Mesothelial cell of epicardium (in vitro differentiated cells): ENCODE measurements at places on chromosomes 4 and X.
A peak's percentile ranks its signal among the peaks of the same experiment; 100 is the strongest.

DNA sequence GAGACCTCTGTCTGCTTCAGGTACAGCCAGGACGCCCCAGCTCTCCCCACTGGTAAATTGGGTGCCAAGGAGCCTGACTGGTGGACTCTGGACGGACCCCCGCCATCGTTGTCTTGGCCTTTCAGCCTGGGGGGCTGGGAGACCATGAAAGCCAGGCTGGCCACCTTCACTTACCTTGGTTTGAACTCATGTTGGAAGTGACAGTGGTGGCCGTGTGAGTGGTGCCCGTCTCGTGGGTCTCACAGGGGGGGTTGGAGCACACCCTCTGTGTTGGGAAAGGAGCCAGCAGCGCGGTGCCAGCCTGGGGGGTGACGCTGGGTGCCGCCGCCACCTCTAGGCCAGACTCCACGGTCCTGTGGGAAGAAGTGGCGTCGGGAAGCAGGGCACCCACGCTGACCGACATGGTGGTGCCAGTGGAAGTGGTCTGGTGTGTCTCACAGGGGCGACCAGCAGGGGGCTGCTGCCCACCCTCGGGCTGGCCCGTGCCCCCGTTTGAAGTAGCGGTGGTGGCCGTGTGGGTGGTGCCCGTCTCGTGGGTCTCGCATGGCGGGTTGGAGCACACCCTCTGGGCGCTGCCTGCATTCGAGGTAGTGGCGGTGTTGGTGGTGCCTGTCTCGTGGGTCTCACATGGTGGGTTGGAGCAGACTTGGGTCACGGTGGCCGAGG is 9.6 kb upstream of the RENBP start:
- DNase-seq: no peak

- no peak for DNase-seq
These were observed 321.7 kb downstream of the TEX13C start for GRCh38 chrX:125641405-125641804.

DNA sequence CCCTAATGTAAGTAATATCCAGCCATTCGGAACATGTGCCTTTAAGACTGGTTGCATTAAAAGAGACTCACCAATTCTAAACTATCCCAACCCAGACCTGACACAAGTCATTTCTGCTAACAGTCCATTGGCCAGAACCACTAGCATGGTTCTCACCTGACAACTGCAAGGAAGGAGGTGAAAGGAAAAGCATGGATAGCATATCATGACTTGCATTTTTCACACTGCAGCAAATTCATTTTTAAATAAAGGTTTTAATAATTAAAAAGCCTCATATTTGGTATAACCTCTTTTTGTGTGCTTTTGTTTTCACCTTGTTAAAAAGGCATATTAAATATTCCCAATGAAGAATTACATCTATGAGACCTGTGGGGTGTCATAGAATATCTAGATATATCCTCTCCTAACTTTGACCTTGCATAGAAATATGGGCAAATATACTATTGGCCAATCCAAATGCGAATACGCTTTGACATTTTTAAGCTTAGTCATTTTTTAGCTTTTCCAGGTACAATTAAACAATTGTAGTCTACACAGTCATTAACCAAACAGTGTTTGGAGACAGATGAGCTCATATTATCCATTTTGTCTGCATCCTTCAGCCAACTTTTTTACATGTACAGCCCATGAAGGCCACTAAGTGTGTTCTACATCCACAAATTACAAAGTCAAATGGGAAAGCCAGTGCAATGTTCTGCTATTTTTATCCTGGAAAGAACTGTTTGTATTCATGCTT is 295.3 kb downstream of the PDGFC start:
- DNase-seq: no peak

DNA sequence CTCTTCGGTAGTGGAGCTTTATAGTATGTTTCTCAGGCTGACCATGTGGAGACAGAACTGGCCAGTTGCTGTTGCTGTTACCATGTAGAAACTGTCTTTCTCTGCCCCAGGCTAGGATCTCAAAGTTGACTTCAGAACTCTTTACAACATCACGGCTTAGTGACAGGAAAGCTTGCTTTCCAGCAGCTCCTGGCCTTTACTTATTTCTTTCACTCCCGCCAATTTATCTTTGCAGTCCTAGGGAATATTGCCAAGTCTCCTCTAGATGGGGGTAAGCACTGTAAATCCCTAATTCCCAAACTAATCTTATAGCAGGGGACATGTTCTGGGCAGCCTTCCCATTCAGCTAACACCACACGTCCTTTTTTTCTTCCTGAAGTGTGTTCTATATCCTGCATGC is 631.6 kb downstream of the SPRY1 start:
- no peak for DNase-seq

DNA sequence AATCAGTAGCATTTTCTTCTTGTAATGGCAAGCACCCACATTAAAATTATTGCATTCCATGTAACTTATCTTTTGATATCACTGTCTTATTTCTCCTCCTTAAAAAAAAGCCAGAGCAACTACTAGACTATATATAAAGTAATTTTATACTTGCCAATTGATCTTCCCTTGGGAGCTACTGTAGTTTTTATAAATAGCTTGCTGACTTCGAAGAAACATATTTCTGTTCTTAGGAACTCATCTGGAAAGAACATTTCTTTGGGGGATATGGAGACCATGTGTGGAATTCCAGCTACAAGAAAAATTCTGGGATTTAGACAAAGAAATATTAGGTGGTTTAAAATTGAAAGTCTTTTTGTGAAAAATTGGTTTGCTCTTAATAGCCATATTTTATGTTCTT is 94.9 kb downstream of the BMPR1B start:
- DNase-seq: no peak

- DNase-seq: no peak
These were observed 129.3 kb downstream of the CPEB2 start for GRCh38 chr4:15131551-15131950.

DNA sequence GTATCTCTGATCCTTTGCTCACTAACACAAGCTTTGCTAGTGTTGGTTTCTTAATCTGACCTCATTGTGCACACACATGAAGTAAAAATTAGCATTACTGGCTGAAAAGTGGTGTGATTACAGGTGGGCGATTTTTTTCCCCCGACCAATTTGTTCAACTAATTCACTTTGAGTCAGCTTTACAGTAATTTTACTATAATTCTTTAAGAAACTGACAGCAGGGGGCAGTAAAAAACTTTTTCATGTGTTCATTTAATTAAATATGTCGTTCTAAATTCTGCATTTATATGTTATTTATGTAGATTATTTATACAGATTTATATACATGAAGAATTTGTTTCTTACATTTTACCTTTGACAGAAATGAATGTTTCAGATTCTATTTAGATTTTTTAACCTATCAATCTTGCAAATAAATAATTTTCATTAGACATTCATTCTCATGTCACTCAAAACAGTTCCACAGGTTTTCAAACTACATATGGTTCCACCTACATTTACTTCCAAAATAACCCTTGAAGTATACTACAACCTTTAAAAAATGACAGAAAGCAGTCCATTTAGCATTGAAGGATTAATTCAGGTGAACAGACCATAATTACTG is 17.5 kb downstream of the PALLD start:
- no peak for DNase-seq

- no peak for DNase-seq
These were observed 1102.0 kb downstream of the C4orf33 start for GRCh38 chr4:130197946-130198345.

- DNase-seq: no peak
These were observed 19.1 kb downstream of the SLAIN2 start for GRCh38 chr4:48360285-48361011.

GRCh38 chrX:138890491-138890890 is 179.0 kb upstream of the FGF13 start:
- DNase-seq: no peak

DNA sequence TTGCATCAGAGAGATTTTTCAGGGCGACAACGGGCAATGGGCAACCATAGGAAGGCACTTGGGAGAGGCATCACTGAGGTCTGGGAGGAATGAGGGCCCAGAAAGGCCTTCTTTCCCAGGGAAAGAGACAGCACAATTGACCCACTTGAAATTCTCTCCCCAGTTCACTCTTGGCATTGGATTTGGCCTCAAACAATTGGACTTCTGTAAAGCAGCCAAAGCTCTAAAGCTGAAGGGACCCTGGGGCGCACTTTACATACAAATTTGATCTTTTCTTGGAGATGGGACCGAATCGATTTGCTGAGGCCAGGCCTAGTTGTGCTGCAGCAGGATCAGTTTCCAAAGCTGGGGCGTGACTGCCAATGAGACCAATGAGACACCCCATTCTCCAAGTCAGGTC is 3.2 kb downstream of the ARHGAP36 start:
- DNase-seq: no peak

DNA sequence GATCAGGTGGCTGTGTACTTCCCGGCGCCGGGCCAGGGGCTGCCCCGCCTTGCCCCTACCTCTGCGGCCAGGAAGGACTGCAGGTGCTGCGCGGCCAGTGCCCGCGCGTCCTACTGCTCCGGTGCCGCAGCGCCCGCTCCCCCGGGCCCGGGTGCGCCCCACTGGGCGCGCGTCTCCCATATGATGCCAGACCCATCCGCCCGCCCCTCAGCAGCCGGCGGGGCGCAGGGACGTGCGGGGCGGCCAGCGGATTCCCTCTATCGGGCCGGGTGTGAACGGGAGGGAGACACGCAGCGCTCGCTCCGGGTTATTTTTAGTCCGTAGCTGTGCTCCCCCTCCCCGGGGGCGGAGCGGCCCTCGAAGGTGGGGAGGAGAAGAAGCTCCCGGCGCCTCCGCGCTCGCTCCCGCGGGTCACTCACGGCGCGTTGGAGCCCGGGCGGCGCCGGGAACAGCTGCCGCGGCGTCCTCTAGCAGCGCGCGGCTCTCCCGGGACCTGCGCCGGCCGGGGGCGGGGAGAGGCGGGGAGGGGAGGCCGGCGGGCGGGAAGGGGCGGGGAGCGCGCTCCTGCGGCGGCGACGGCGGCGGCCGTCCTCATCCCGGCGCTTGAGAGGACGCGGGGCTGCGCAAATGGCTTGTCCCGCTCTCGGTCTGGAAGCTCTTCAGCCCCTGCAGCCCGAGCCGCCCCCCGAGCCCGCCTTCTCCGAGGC is 103.6 kb downstream of the UCHL1 start:
- peak; percentile 75 for DNase-seq

- no peak for DNase-seq
These were observed 177.1 kb downstream of the SPANXN3 start for GRCh38 chrX:143340190-143340589.

GRCh38 chr4:54882616-54883015 is 224.9 kb downstream of the KIT start:
- no peak for DNase-seq

- no peak for DNase-seq
These were observed 92.4 kb downstream of the RS1 start for GRCh38 chrX:18579495-18579894.

- no peak for DNase-seq
These were observed 75.1 kb downstream of the GAB1 start for GRCh38 chr4:143411527-143412419.

DNA sequence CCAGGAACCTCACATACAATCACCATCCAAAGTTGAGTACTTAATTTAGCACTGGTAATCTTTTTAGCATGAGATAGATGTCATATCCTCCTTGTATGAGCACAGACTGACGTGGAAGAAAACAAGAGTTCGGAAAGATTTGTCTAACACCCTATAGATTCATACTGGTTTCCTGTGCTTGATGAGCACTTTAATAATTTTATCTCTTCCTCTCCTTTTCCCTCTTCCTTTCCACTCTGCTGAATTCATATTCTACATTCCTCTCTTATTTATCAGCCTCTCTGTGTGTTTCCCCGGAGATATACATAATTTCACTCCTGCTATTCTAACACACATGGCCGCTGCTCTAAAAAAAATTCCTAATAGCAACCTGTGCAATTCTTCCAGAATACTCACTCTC is 273.9 kb downstream of the AFF2 start:
- no peak for DNase-seq

DNA sequence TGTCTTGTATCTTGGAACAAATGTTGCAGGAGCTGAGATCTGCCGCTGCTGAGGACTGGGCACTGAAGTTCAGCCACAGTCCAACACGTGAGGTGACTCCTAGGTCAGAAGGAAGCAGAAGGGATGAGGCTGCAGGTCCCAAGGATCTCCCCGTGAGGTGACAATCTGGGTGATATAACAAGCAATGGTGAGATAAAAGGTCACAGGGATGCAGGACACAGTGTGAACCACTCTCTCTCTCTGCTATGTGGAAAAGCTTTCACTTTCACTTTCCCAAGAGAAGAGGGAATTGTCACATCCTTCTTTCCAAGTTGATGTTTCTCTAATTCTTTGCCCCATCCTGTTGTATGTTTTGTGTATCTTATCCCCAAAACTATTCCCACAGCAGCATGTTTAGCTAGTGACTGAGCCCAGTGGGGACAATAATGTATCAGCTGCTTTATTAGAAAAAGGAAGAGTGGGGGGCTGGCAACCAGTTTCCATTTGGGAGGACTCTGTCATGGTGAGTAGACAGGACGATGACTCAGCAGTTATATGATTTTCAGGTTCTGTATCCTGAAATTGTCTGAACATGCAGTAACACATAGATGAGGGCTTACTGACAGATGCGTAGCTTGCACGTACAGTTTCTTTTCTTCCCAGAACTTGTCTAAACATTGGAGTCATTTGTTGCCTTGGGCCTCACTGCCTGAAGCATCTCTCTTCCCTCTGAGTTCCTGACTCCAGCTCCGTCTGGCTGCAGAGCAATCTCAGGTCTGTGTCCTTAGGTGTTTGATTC is 1415.8 kb upstream of the TENM3 start:
- DNase-seq: no peak

DNA sequence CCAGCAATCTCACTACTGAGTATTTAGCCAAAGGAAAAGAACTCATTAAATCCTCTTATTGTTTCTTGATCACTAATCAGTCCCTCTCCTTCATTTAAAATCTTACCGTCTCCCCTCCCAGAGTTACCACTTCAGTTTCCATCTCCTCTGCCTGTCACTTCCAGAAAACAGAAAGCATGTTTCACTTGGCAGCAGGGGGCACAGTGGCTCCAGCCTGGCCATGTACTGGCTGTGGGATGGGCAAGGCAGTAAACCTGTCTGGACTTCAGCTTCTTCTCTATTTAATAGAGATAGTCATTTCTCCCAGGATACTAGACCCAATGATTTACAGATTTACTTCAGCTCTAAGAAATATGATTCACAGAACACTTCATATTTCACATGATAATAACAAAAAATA is 63.2 kb downstream of the CD40LG start:
- DNase-seq: no peak

GRCh38 chr4:27807207-27807606 is 946.6 kb downstream of the STIM2 start:
- DNase-seq: no peak

DNA sequence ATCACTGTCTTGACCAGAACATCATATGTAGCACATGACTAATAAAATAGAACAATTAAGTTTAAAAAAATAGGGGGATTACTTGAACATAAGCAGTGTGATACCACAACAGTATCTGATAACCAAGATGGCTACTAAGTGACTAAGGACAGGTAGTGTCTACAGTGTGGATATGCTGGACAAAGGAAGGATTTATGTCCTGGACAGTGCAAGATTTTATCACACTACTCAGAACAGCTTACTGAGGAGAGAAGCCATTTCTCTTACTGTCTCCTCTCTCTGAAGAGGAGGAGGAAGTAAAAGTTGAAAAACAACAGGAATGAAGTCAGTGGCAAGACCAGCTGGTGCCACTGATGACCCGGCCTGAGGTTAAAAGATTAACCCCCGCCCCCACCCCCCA is 4.0 kb upstream of the SLC10A7 start:
- DNase-seq: no peak

GRCh38 chrX:47645530-47645929 is 4.8 kb downstream of the ELK1 start:
- no peak for DNase-seq

- no peak for DNase-seq
These were observed 694.5 kb upstream of the SLIT2 start for GRCh38 chr4:19557161-19557560.

GRCh38 chrX:72020204-72020603 is 109.6 kb downstream of the NHSL2 start:
- DNase-seq: no peak

- DNase-seq: no peak
These were observed 94.6 kb downstream of the COX18 start for GRCh38 chr4:72974694-72975487.
